Uterine smooth muscle cell (primary cell): ENCODE measurements at places on chromosomes 11 and 22. TPM values are rescaled to one million over a fixed set of nuclear protein-coding genes. Genes with fewer than 3 reads are reported as not detected.

The STIM1 gene
- 35.9 and 45.5 TPM in 2 replicates for total RNA-seq

The RIN1 gene
- total RNA-seq = 32.5 and 58.7 TPM in 2 replicates

The MICALL1 gene
- 37.2 and 38.0 TPM in 2 replicates for total RNA-seq

The MMP27 gene
- total RNA-seq = not detected in 2 replicates

The DSCAML1 gene
- total RNA-seq = not detected in 2 replicates
